ENCODE measurements at places on chromosomes 5 and 9.

- DNase-seq, result no peak
Observed at GRCh38 chr5:2751592-2752021, at the start of gene IRX2. TSS of gene IRX2 (minus strand) at chr5:2751677. CDS start at chr5:2751413, 264 bp downstream.

- DNase-seq, result no peak
Observed at GRCh38 chr5:55650386-55650785, 61.7 kb downstream of the SLC38A9 start.

DNA sequence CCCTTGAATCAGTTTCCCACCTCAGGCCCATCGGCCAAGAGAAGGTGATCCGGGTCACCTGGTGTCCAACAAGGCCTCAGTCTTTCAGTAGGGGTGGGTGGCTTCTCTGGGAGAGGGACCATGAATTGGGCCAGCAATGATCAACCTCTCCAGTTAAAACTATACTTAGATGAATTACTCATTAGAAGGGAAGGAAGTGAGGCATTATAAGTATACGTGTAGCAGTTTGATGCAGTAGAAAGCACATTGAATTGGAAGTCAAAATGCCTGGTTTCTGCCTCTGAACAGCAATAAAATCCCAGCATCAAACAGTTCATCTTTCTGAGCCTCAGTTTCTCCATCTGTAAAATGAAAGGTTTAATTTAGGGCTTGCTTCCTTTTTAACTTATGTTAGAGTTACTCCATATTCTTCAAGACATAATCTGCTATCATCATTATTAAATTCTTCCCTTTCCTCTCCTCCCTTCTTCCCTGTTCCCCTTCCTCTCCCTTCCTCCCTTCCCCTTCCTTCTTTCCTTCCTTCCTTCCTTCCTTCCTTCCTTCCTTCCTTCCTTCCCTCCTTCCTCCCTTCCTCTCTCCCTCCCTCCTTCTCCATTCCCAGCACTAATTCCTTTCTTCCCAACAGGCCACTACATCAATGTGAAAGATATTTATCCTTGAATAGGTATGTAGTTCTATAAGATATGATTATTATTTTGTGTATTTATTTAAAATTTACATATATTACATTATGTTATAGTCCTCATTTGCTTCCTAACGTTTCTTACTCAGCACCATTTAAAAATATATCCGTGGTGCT is 18.6 kb upstream of the TMEM174 start:
- DNase-seq, result no peak

DNA sequence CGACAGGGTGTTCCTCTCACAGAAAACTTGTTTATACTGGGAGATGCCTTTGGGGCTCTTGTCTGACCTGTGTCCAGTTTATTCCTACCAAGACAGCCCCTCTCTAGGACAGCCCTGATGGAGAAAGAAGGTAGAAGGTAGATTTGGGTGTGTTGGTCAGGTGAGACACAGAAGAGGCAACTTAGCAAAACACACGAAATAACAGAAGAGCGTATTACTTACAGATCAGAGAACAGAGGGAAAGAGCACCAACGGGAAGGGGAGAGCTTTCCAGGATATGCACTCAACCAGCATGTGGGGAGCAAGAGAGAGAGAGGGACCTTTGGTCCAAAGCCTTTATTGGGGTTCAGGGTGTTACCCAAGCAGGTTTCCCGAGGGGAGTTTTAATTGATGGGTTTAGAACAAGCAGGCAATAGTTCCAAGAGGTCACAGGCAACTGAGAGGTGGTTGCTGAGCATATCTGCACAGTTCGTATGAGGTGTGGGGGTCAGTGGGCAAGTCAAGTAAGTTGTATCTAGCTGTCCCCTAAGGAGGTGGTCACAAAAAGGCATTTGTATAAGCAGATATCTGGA is 31.8 kb downstream of the BAAT start:
- no peak for DNase-seq

DNA sequence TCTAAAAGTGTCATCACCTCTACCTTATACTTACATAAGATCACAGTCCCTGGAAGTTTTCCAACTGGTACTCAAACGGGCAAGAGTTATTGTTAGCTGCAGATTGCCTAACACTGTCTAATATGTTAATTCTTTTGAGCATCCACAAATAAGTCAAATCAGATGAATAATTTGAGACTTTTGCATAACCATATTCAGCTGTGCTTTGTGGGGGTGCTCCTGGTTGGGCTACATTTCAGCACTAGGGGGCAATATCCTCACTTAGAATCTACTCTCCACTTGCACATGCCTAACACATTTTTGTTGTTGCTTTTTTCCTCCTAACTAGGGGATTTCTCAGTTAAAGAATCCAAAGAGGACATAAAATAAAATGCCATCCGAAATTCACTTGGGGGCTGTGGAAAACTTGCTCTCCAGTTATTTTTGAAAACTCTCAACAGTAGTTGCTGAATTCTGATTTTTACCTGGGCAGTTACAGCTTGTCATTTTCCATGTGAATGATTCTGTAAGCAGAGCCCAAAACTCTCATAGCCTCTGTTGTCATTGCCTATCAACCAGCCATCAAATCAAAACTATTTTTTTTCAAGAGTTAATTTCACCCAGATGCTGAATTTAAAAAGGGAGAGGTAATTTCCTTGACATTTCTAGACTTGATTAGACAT is 71.5 kb downstream of the TRIM36 start:
- no peak for DNase-seq

DNA sequence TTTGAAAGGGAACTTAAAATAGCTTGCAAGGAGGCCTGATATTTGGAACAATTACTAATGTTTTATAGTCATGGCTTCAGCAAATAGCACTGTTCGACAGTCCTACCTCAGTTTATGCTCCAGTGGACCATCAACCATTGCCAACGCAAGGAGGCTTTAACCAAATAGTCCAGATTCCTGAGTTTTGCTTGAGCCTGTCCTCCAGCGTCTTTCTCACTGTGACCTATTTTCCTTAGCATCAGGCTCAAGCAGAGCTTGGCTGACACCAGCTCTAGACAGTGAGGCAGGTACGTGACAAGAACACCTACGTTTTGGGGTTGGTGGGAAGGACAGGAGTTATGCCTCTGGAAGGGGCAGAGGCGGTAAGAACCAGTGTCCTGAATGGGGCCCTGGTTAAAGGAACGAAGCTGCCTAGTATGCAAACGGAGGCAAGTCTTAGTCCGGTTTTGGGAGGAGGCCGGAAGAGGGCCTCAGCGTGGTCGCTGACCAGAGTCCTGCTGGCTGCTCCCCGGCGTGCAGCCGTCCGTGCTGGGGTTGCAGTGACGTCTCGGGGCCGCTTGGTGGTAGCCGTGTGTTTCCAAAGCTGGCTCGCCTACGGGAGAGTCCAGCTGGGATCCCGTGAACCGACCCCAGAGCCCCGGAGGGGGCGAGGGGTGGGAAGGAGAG is 998 bp upstream of the FGF18 start:
- DNase-seq, result peak; percentile 89

DNA sequence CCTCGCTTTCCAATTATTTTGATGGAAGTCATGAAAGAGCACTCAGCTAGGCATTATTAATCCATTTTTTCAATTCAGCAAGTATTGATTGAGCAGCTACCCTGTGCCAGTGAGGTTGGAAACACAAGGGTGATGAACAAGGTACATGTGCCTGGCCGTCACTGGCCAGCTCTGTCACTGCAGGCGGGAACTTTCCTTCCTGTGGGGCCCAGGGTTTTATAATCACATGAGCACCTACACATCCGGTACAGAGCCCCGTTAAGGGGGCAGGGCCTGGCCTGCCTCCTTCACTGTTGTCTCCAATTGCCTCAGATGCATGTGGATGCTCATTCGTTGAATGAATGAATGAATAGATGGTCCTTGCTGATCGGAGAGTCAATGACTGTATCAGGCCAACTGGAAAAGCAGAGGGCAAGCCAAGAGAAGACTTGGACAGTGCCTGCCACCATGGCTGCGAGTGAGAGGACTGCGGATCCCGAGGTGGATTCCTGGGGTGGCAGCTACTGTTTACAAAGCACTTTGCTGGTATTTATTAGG is 55.9 kb upstream of the KCNMB1 start:
- DNase-seq, result no peak

- DNase-seq, result no peak
Observed at GRCh38 chr5:139797856-139798510, 2.4 kb downstream of the PSD2 start.
